RWPE1 (cell line): ENCODE measurements at places on chromosomes 4 and X.

- no peak for DNase-seq
These were observed 4.5 kb downstream of the ABCE1 start for GRCh38 chr4:145102619-145103018.

- no peak for DNase-seq
These were observed 66.1 kb downstream of the KLHL4 start for GRCh38 chrX:87583679-87584078.

DNA sequence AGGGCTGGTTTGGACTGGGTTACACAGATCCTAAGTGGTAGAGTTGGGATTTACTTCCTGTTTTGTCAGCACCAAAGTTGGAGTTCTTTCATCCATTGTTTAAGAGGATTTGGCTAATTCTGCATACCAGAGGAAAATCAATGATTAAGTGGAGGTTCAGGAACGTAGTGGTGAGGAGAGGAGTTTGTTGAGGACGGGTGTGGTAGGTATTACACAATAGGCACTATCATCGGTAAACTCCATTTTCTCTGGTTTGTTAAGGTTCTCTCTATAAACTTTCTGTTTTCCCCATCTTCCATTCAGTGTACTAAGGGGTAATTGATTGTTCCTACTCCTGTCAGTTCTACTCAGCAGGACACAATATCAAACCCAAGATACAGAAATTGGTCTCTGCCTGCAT, 107.5 kb upstream of the VCX2 start:
- DNase-seq: no peak

- no peak for DNase-seq
These were observed 6.0 kb upstream of the SPCS3 start for GRCh38 chr4:176313596-176314336.

DNA sequence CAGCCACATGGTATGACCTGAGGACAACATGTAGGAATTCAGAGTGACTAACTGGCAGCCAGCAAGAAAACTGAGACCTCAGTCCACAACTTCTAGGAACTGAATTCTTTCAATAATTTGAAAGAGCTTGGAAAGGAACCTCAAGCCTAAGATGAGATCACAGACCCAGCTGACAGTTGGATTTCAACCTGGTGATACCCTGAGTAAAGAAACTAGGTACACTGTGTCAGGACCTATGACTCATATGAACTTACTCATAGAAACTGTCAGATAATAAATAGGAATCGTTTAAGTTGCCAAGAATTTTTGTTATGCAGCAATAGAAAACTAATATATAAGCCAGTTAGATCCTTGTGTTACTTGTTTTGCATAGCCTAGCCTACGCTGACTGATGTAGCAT, 102.4 kb upstream of the DCAF12L1 start:
- DNase-seq: peak; percentile 2

DNA sequence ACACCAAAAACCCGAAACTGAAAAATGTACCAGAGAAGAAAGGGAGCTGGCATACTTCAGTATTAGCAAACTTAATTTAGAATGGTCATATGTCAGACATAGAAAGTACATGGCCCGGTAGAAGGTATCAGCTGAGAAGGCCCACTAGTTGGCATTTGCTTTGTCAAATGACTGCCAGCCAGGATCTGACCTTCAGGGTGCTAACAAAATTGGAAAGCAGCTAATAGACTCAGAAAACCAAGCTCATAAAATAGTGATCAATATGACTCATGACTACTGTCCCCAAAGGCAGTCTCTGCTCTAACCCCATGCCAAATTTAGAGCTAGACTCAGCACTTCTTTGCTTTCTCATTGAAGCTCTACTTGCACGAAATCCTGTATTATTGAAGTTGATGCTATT, 342.7 kb downstream of the PDGFC start:
- no peak for DNase-seq

GRCh38 chr4:173214231-173214630, 45.6 kb downstream of the GALNT7 start:
- no peak for DNase-seq

DNA sequence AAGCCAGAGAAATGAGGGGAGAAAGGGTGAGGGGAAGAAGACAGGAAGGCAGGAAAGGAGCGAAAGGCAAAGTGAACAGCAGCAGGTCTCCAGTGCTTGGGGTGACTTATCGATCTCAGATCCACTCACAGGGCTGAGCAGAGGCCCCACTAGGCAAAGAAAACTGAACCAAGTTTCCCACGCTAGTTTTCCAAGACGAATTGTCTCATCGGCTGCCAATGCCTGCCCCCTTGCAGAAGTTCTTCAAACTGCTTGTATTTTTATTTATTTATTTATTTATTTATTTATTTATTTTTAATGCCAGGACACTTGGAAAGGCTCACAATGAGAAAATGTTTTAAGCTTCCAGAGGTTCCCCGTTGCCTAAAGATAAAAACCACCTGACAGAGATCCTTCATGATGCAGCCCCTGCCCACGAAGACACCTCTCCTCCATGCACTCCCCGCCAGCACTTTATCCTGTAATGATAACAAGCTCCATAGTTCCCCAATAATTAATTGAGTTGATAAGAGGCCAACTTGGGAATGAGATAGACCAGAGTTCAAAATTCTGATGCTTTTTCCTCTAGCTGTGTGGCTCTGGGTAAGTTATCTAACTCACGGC, 43.2 kb downstream of the QDPR start:
- DNase-seq: no peak

DNA sequence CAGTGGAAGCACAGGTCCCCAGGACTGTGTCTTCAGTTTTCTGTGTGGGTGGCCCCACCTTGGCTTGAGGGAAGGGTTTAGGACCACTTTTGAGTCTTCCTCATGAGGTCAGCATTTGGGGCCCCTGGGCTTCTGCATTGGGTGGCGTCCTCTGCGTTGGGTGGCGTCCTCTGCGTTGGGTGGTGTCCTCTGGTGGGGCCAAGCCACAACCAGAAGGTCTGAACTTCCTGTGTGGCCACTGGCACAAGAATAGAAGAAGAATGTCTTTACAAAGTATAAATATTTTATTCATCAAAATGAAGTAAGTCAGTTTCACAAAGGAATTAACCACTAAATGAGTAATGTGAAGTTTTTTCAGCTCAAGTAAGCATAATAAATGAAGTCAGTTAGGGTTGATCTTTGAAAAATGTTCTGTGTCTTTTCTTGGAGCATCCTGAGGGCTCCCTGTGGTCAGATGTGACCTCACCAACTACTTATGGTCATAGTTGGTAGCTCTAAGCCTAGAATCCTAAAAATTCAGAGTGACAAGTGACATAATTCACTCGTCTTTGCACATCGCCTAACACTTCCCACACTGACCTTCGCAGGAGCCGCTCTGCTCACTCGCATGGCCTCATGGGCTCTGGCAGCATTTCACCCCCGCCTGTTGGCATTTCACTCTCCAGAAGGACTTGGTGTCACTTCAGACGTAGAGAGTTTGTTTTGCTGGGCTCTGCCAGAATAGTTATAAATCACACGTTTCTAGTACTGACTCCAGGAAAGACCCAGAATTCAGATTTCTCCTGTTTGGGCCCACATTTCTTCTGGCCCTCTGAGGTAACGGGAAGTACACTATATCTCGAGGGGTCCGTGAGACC, 39.0 kb upstream of the HGFAC start:
- DNase-seq: no peak

DNA sequence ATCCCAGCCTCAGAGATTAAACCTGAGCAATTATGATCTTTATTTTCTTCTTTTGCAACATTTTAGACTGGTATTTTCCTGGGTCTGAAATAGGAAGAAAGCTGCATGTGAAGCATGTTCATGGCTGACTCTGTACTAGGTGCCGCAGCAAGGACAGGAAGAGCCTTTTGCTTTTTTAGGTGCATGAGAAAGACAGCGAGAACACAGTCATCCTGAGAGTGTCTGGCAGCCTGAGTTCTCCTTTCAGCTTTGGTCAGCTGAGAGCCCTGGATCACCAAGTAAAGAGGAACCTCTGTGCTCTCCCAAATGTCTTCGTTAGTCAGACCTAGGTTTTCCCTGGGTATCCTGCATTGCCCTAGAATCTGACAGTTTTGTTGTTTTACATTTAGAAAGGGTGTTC, 29.8 kb downstream of the FAM149A start:
- DNase-seq: no peak
